ENCODE measurements at places on chromosomes 2 and 18.

DNA sequence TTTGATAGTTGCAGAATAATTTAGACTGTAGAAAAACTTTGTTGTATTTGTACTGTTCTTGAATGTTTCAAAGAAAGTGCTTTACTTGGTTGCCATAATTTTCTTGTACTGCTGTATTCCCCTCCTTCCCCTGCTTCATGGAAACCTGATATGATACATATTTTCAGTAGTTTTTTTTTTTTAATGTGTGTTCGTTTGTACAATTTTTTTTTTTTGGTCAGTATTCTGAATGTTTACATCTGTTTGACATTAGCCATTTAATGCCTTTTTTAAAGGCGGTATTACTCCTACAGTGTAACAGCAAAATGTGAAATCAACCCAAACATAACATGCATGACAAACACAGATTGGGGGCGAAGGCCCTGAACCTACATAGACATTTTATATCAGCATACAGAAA, 172.3 kb downstream of the ASXL3 start:
- no peak for DNase-seq

DNA sequence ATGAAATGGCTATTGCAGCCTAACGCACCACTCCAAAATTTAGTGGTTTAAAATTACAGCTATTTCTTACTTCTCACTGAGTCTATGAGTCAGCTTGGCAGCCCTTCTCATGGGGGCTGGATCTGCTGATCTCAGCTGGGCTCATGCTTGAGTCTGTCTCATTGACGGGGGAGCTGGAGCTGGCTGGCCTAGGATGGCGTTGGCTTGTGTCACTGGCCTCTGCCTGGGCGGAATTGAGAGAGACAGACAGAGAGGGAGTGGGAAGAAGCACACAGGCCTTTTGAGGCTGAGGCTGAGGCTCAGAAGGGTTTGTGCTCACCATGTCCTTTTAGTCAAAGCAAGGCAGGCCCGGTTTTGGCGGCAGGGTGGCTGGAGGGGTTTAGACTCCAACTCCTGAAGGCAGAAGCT, 412.1 kb upstream of the MYT1L start:
- DNase-seq, result no peak

DNA sequence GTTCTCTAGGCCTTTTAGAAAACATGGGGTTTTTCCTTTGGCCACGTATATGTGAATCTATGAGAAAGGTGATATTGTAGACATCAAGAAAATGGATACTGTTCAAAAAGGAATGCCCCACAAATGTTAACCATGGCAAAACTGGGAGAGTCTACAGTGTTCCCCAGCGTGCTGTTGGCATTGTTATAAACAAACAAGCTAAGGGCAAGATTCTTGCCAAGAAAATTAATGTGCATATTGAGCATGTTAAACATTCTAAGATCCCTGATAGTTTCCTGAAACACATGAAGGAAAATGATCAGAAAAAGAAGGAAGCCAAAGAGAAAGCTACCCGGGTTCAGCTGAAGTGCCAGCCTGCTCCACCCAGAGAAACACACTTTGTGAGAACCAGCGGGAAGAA, 64.9 kb downstream of the CYBRD1 start:
- no peak for DNase-seq

DNA sequence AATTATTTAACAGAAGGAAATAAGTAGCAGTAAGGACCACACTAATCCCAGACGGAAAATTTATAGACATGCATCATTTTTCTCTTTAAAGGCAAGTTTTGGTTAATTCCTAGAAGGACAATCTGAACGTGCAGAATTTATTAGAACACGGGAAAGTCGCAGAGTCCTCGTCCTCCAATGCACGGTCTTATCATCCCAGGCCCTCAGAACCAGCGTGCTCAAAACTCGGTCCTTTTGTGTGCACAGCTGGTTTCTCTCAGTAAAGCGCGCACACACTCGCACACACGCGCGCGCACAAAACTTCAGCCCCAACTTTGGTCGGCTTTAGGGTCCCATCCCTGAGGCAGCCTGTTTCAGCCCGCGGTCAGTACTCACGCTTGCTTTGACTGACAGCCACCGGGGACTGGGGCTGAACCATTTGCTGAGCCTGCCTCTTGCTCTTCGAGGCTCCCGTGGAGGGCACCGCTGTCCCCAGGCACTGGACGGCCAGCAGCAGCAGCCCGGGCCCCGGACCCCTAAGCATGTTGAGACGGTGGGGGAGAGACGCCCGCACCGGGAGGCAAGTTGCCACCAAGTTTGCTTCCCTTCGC, 493 bp downstream of the FN1 start:
- DNase-seq, result peak; percentile 82

GRCh38 chr2:2788076-2788475, 457.0 kb upstream of the MYT1L start:
- DNase-seq, result peak; percentile 59

DNA sequence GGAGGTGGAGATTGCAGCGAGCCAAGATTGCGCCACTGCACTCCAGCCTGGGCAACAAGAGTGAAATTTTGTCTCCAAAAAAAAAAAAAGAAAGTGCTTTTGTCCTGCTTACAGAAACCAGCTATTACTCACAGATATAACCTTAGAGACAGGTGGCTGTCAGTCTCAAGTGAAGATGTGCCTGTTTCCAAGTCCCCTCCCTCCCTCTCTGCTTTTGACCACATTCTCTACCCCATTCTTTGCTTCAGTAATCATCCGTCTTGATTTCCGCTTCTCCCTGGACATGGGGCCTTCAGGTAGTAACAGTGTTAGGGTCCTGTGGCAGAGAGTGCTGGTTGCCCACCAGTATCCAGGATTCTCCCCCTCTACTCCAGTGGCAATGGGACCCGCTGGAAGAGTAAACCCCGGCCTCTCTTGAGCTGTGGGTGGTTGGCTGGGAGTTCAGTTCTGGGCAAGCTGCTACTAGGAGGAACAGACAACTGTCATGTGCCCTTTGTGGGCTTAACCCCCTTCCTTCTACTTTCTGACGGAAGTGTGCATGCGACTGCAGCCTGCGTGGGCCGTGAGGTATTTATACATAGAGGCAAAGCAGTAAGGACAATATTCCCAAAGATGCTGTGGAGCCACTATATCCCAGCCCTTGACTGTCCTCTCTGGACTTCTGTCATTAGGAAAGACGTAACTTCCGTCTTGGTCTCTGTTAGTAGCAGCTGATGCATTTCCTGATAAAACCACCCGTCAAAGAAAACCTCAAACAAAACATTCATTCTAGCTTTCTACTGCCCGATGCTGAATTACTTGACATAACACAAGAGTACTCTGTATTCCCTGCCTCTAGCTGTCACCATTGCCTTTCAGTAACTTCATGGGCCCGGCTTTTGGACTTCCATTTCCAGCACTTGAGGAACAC, 17.8 kb downstream of the PDCL3 start:
- DNase-seq, result no peak

GRCh38 chr2:61640406-61640805, 102.2 kb upstream of the XPO1 start:
- no peak for DNase-seq

- DNase-seq, result no peak
Observed at GRCh38 chr2:193627187-193627926, 1432.6 kb upstream of the TMEFF2 start.

DNA sequence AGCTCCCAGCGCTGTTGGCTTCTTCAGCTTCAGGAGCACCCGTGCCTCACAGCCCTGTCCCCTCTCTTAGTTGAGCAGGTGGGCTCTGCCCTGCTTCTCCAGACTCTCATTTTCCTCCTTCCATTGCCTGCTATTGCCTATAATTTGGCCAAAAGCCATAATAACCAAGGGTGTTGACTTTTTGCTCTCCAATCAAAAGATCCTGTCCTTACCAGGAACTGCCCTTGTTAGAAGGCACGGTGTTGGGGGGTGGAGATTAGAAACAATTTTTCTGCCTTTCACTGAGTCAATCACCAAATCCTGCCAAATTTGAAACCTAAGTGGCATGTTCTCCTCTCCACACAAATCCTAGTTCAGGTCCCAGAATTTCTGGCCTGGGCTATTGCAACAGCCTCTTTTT, 16.7 kb upstream of the PDIA6 start:
- DNase-seq, result no peak

DNA sequence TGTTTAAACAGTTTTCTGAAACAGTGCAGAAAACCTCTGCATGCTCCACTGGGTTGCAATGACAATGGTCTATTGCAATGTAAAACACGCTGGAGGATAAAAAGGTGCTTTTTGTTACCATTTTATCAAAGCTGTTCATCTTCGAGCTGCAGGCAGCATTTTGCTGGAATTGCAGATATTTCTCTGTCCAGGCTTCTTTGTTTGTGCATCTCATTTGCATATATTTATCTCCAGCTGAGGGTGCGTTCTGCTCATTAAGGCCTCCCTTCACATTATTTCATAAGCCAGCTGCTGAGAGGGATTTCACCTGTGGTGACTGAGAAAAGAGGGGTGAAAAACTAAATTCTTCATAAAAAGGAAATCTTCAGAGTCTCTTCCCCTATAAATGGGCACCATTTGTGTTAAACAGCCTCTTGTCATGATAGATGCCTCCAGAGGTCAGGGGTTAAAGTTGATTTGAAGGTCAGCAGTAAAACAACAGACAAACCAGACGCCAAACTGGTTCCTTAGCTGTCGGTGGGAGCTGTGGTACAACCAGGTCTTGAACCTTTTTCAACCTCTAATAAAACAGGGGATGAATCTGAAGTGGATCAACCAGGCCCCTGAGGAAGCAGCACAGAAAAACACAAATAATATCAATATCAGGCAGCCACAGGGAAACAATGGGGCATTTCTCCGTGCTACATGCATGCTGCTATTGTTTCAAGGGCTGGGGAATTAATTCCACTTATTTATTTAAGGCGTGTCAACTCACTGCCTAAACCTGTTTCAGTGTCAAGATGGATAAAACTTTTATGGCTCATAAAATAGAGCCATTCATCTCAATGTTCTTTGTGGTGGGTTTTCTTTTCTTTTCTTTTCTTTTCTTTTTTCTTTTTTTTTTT, 265.1 kb downstream of the MEIS1 start:
- no peak for DNase-seq

DNA sequence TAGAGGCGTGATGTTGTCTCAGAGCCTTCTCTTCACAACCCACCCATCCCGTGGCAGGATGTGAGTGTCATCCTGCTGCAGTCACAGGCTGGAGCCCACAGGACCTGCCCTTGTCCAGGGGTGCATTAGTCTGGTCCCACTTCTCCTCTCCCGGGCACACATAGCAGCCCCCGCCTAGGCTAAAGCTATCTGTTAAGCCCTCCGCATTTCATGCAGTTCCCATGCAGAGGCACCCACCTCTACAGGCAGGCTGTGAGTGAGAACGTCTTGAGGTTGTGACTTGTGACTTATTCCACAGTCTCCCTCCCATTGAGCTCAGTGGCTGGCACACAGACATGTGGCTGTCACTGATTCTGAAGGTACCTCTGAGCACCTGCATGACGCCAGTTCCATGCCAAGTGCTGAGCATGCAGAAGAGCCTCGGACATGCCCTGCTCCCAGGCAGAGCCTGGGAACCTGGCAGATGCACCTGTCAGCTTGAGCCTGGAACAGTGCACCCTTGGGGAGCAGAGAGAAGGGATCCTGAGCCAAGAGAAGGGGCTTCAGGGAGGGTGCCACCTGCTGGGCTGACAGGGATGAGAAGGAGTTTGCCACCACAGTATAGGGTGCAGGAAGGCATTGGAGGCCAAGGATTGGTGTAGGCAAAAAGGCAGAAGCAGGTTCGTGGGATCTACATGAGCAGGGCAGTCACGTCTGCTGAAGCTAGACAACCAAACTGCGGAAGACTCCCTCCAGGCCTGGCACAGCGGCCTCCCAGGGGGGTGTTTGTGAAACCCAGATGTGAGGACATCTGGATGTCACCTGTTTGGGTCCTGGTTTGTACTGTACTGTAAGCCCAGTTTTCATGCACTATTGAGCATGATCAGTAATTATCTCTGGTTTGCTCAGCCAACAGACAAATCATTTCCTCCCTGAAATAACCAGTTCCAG, 213.6 kb downstream of the GLI2 start:
- no peak for DNase-seq

DNA sequence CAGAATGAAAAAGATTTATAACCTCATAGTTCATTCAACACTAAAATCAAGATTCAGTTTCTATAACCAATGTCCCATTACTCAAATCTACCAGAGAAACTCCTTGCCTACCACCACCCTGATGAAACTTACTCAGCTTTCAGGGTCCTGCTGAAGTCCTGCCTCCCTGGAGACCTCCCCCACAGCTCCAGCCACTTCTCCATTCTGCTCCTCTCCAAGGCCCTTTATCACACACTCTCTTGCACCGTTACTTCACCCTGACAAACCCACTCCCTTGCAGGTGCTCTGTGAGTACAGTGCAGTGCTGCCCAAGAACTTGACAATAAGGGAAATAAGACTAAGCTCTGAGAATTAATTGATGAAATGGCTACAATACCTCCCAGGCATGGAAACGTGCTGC, 83.5 kb upstream of the CDCA7 start:
- DNase-seq, result no peak

- no peak for DNase-seq
Observed at GRCh38 chr2:201260302-201260800, at the start of gene CASP8. Gene CASP8, plus strand, starts transcription at chr2:201260536. Its CDS starts 5,951 bp downstream, at chr2:201266487.

- no peak for DNase-seq
Observed at GRCh38 chr18:43680096-43680495, 402.8 kb upstream of the SYT4 start.

DNA sequence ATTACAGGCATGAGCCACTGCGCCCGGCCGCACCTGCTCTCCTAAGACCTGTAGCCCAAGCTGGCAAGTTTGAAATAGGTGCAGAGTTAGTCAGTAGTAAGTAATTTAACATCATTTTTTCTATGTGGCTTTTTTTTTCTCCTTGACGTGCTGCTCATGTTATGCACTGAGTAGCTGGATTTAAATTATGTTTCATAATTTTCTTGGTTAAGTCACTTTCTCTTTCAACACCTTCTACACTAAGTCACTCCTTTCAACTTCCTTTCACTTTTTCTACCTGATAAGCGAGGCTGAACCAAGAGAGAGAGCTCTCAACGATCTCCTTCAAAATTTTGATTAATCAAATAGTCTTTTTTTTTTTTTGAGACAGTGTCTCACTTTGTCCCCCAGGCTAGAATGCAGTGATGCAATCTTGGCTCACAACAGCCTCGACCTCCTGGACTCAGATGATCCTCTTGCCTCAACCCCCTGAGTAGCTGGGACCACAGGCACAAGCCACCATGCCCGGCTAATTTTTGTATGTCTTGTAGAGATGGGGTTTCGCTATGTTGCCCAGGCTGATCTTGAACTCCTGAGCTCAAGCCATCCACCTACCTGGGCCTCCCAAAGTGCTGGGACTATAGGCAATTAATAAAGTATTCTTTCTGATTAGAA, 13.1 kb downstream of the CASP8 start:
- no peak for DNase-seq

DNA sequence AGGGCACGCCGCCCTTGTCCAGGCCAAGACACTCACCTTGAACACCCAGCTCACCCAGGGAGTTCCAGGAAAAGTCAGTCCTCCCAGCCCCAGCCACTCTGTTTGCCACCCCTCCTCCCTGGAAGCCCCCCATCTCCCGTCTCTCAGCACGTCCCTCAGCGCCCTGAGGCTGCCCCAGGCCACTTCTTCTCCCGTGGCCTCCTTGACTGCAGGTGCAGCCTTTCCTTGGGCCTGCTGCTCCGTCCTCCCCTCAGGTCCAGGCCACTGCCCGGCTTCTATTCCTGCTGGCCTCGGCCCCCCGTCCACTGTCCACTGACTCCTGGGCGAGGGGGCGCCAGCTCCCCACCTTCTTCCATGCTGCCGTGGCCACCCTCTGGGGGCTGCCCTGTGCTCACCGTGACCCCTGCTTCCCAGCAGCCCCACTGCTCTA, 239.1 kb downstream of the HDAC4 start:
- DNase-seq, result no peak

- DNase-seq, result no peak
Observed at GRCh38 chr18:70160073-70160678, 45.3 kb downstream of the RTTN start.

GRCh38 chr2:96507957-96508520, 2.9 kb upstream of the NEURL3 start:
- peak; percentile 90 for DNase-seq

GRCh38 chr2:12326449-12327190, 390.1 kb upstream of the TRIB2 start:
- DNase-seq, result peak; percentile 49
